ENCODE measurements at places on chromosomes 12 and 14.

DNA sequence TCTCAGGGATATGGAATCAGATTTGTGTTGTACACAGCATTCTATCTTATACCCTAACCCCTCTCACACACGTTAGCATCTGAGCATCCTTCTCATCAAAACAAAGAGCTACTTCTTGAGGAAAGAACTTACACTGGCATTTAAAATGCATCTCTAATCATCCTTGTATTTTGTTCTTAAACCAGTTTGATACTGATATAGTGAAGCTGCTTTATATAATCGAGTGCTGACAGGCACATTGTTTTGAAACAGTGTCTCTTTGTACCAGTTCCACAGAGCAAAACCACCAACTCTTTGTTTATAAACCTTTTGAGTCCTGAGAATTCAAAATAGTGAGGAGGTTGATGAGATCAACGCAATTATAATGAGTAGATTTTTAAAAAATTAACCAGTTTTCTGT, 8.8 kb downstream of the GPR33 start:
- no peaks in the 10 kb centered on the region for H3K4me1 ChIP-seq
- H3K27me3 ChIP-seq: peaks cover 8% of the 10 kb centered on the region
- no peak for DNase-seq
- H3K27ac ChIP-seq: no peak overlapping the region
- no peak overlapping the region for H3K4me3 ChIP-seq
- H3K36me3 ChIP-seq: no peaks in the 10 kb centered on the region

- DNase-seq: no peak
- H3K4me1 ChIP-seq: peaks cover 6% of the 10 kb centered on the region
- H3K27me3 ChIP-seq: peaks cover 17% of the 10 kb centered on the region
- H3K27ac ChIP-seq: no peak overlapping the region
- no peak overlapping the region for H3K4me3 ChIP-seq
These were observed 36.2 kb downstream of the DLK1 start for GRCh38 chr14:100762901-100763300.

DNA sequence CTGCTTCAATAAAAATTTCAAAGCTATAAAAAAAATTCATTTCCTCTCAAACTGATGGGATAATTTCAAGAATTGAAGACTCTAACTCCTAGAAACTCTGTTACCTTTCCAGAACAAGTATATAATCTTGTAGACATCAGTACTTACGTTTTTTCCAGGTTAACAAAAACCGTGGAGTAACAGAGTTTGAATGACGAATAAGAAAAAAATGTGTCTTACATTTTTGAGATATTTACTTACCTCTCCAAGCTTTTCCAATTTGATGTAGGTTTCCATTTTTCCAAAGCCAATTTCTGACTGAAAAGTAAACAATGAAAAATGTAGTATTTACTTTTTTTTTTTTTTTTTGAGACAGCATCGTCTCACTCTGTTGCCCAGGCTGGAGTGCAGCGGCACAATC, 100.2 kb downstream of the CDK17 start:
- 0 out of 2 replicates have a peak, but pooled peaks cover 2% of the 10 kb centered on the region for H3K4me1 ChIP-seq
- DNase-seq: no peak
- peaks cover 24% of the 10 kb centered on the region for H3K36me3 ChIP-seq
- no peak overlapping the region for H3K27ac ChIP-seq
- no peak overlapping the region for H3K4me3 ChIP-seq

- no peaks in the 10 kb centered on the region for H3K36me3 ChIP-seq
- no peak overlapping the region for H3K27ac ChIP-seq
- H3K27me3 ChIP-seq: no peaks in the 10 kb centered on the region
- no peak for DNase-seq
These were observed 220.6 kb upstream of the OR4E1 start for GRCh38 chr14:21894003-21894897.

- no peak overlapping the region for H3K27ac ChIP-seq
- no peaks in the 10 kb centered on the region for H3K27me3 ChIP-seq
- H3K36me3 ChIP-seq: no peaks in the 10 kb centered on the region
- H3K4me1 ChIP-seq: no peaks in the 10 kb centered on the region
These were observed 814.9 kb downstream of the LRFN5 start for GRCh38 chr14:42421377-42422078.

DNA sequence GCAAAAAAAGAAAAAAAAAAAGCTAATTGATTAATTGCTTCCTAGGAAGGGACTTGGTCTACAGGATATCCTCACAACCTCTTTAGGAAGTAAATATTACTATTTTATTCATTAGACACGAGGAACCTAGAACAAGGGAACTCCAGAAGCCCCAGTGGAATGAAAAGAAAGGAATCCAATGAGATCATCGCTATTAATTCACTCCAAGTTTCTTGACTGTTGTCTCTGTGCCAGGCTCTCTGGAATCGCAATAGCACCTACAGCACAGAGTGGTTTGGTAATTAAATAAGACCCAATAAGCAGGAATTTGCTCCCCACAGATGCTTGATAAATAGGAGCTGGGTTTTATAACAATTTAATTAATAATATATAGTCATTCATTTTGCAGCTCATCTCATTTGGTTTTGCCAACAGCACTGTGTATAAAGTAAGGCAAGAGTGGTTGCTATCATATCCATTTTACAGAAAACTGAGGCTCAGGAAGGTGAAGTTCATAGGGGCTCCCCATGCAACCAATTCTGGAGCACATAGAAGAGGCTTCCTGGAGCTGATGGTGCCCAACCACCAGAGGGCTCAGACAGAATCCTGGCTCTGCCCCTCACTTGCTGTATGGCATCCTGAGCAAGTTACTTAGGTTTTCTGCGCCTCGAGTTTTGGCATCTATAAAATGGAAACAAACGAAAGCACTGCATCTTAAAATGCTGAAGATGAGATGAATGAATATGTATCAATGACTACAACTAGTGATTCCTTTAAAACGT, 420.2 kb downstream of the MED13L start:
- no peaks in the 10 kb centered on the region for H3K36me3 ChIP-seq
- no peak overlapping the region for H3K27ac ChIP-seq
- no peak overlapping the region for H3K4me3 ChIP-seq
- no peak for DNase-seq
- H3K27me3 ChIP-seq: peaks cover 4% of the 10 kb centered on the region
- no peaks in the 10 kb centered on the region for H3K4me1 ChIP-seq

- H3K36me3 ChIP-seq: no peaks in the 10 kb centered on the region
- no peaks in the 10 kb centered on the region for H3K4me1 ChIP-seq
- DNase-seq: no peak
- no peak overlapping the region for H3K27ac ChIP-seq
- no peaks in the 10 kb centered on the region for H3K27me3 ChIP-seq
These were observed 716.8 kb downstream of the LRFN5 start for GRCh38 chr14:42323426-42323825.

DNA sequence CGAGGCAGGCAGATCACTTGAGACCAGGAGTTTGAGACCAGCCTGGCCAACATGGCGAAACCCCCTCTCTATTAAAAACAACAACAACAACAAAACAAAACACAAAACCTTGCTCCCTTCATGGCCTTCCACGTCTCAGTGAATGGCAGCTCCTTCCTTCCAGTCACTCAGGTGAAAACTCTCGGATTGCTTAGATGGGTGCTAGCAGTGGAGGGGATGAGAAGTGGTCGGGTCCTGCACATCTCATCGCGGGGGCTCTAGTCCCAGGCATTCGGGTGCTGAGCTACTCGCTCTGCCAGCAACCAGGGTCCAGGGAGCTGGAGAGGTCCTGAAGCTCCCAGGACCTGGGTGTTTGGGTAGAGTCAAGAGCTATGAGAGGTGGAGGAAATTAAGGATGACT, 7.7 kb downstream of the SLC6A13 start:
- H3K27me3 ChIP-seq: peaks cover 53% of the 10 kb centered on the region
- H3K4me3 ChIP-seq: no peak overlapping the region
- no peaks in the 10 kb centered on the region for H3K36me3 ChIP-seq
- no peaks in the 10 kb centered on the region for H3K4me1 ChIP-seq
- DNase-seq: no peak
- no peak overlapping the region for H3K27ac ChIP-seq

GRCh38 chr12:113134071-113134470, 1.5 kb downstream of the RASAL1 start:
- no peaks in the 10 kb centered on the region for H3K36me3 ChIP-seq
- H3K27me3 ChIP-seq: no peaks in the 10 kb centered on the region
- H3K27ac ChIP-seq: no peak overlapping the region
- no peak for DNase-seq
- H3K4me1 ChIP-seq: no peaks in the 10 kb centered on the region
- H3K4me3 ChIP-seq: no peak overlapping the region

DNA sequence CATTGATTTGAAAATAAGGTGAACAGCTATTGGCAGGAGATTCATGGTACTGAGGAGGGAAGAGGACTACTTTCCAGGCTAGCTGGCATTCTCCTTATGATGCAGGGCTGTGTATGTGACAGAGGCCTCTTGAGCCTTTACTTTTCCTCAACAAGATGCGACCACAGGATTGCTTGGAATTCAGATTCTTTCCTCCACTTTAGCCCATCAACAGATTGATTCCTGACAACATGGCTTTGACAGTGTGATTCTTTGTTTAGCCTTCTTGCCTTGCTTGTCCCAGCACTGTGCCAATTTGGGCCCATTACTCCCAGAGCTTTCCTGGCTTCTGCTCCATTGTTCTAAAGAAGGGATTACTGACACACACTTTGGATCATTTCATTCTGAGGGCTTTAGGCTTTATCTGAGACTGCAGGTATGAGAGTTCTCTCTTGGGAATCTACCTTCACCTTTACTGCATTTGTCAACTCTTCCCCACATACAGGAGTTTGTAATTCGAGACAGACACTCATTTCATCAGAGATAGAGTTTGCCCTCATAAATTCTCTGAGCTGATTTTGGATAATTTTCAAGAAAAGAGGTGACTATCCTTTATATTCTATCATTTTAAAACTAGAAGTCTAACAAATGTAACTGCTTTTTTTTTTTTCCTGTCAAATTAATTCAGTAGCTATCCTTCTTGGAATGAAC, 206.4 kb upstream of the GZMB start:
- no peaks in the 10 kb centered on the region for H3K36me3 ChIP-seq
- H3K27ac ChIP-seq: no peak overlapping the region
- no peak for DNase-seq
- H3K4me3 ChIP-seq: no peak overlapping the region

- no peaks in the 10 kb centered on the region for H3K27me3 ChIP-seq
- H3K36me3 ChIP-seq: no peaks in the 10 kb centered on the region
- peaks cover 11% of the 10 kb centered on the region for H3K4me1 ChIP-seq
- DNase-seq: no peak
- no peak overlapping the region for H3K27ac ChIP-seq
These were observed 59.0 kb downstream of the GALNT16 start for GRCh38 chr14:69318901-69319475.

- no peak overlapping the region for H3K4me3 ChIP-seq
- H3K27ac ChIP-seq: no peak overlapping the region
- H3K27me3 ChIP-seq: no peaks in the 10 kb centered on the region
- H3K4me1 ChIP-seq: 0 out of 2 replicates have a peak, but pooled peaks cover 1% of the 10 kb centered on the region
These were observed 32.3 kb downstream of the GIT2 start for GRCh38 chr12:109963743-109964429.

DNA sequence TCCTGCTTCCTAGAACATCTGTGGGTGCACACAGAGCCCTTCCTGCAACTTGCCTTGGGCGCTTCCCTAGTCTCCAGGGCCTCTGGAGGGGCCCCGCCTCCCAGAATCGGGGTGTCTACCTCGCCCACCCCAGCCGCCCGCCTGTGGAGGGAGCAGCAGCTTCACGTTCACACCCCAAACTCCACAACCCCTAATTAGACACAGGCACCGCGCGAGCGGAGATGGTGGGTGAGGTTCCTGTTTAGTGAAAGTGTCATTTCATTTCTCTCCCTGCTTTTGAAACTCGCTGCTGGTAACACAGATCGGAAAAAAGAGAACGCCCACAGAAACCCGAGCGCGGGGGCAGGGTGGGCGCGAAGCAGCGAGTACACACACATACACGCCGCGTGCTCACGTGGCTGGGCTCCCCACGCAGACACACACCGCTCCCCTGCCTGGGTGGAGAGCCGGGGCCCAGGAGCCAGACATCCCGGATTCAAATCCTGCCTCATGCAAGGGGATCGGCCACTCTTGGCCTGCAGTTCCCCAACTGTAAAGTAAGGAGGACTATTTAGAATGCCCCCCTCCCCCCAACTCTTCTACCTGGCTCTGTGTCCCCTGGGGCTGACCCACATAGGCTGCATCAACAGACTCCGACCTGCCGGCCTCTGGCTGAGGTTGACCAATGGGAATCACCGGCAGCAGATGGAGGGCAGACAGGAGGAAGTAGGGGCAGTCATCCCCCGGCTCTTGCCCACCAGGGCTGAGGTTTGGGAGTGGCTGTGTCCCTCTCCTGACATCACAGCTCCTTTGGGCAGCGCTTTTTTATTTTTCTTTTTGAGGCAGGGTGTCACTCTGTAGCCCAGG, 79.2 kb upstream of the NCOR2 start:
- H3K27ac ChIP-seq: no peak overlapping the region
- H3K36me3 ChIP-seq: no peaks in the 10 kb centered on the region
- 0 out of 2 replicates have a peak, but pooled peaks cover 2% of the 10 kb centered on the region for H3K27me3 ChIP-seq
- no peak overlapping the region for H3K4me3 ChIP-seq
- no peak for DNase-seq

DNA sequence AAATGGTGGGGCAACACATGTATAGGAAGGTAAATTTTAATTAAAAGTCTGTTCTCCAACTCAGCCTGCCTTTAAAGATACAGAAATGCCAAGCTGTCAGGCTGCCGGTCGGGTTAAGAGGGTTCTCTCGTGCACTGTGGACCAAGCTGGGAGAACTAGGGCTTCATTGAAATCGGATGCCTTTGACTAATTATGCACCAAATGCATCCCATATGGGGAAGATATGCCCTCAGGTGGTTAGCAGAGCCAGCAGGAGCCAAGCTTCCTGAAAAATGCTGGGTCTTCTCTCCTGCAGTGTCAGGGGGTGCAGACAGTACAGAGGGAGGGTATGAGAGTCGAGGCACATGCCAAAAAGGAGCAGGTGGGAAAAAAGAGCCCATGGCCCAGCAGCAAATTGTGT, 236.1 kb downstream of the CACNA1C start:
- H3K4me1 ChIP-seq: peaks cover 38% of the 10 kb centered on the region
- H3K27me3 ChIP-seq: no peaks in the 10 kb centered on the region
- H3K27ac ChIP-seq: no peak overlapping the region
- H3K36me3 ChIP-seq: no peaks in the 10 kb centered on the region
- DNase-seq: no peak

- no peaks in the 10 kb centered on the region for H3K36me3 ChIP-seq
- H3K27me3 ChIP-seq: no peaks in the 10 kb centered on the region
- no peaks in the 10 kb centered on the region for H3K4me1 ChIP-seq
- no peak overlapping the region for H3K27ac ChIP-seq
These were observed 54.2 kb upstream of the BCL11B start for GRCh38 chr14:99326041-99326710.

DNA sequence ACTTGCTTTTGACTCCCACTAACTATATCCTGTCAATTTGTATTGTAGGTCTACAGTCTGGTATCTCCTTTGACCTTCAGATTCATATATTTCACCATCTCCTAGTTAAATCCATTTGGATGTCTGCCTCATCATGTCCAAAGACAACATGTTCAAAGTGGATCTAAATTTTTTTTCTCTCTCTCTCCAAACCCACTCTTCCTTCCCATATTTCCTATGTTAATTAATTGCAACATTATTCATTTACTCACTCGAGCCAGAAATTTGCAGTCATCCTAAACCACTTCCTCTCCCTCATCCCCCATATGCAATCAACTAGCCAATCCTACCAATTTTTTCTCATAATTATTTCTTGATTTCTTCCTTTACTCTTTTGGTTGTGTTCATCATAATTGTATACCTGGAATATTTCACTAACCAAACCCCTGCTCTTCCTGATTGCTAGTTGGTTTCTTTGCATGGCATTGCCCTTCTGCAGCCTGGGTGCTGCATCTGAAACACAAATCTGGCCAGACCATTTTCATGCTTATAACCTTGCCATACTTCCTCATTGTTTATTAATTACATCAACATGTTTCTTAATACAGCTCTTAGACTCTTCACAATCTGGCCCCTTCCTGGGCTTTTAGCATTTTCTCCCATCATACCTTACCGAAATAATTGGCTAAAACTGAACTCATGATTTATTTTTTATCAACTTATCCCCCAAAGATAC, 442.2 kb downstream of the ADAMTS20 start:
- DNase-seq: no peak
- H3K27ac ChIP-seq: no peak overlapping the region
- H3K4me1 ChIP-seq: peaks cover under 1% of the 10 kb centered on the region
- no peaks in the 10 kb centered on the region for H3K27me3 ChIP-seq
- no peaks in the 10 kb centered on the region for H3K36me3 ChIP-seq
- H3K4me3 ChIP-seq: no peak overlapping the region

Measured in IMR-90 (cell line).